ENCODE measurements at places on chromosomes 2 and 18.

DNA sequence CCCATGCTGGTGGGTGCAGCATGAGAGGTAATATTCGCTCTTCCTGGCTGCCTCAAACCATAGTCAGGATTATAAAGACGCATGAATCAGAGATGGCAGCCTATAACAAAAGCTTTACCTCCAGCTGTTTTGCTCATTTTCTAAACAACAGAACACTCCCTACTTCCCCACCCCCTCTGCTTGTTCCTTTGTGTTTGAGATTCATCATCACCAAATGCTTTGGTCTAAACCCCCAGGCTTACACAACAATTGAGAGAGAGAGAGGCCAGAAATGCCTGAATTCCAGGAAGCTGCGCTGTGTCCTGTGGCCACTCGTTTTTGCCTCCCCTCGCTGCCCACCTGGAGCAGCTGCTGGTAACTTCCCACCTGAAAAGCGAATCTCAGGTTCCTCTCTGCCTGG lies 78.8 kb upstream of the CAPN13 start:
- no peak for DNase-seq

- no peak for DNase-seq
Observed at GRCh38 chr2:181472990-181473389, 15.8 kb downstream of the ITGA4 start.

DNA sequence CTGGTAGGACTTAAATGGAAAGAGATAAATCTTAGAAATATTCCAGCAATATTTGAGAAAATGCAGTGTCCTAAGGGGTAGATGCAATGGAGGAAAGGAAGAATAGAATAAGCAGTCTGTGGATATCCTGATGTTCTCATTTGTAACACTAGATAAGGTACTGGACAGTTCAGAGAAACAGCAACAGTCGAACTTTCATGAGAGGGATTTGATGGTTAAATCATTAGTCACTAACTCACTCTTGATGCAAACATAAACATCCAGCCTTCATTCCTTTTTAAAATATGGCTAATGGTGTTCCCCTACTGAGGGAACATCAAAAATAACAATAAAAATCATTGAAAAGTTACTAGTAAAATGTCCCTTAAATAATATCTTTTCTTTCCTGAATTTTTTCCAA lies 211.4 kb upstream of the SLC39A10 start:
- DNase-seq, result no peak

DNA sequence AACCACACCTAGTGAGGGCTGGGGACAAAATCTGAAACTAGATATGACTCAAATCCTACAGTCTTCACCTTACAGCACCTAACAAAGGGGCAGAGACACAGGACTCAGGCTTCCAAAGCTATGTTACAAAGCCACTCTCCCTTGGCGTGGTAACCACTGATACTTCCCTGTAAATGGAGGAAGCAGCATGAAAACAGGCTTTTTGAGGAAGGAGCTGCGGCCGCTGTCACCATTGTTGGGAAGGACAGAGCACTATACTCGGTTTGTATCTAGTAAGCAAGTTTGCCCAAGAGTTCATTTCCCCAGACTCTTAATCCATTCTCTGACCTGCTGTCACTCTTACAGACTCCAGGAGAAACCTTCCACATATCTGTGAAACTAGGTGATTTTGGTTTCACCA lies 60.3 kb downstream of the LONRF2 start:
- DNase-seq, result no peak

GRCh38 chr2:154591294-154591820 lies 107.1 kb upstream of the KCNJ3 start:
- no peak for DNase-seq

- DNase-seq, result no peak
Observed at GRCh38 chr2:81523344-81523743, 1218.8 kb upstream of the LRRTM1 start.

DNA sequence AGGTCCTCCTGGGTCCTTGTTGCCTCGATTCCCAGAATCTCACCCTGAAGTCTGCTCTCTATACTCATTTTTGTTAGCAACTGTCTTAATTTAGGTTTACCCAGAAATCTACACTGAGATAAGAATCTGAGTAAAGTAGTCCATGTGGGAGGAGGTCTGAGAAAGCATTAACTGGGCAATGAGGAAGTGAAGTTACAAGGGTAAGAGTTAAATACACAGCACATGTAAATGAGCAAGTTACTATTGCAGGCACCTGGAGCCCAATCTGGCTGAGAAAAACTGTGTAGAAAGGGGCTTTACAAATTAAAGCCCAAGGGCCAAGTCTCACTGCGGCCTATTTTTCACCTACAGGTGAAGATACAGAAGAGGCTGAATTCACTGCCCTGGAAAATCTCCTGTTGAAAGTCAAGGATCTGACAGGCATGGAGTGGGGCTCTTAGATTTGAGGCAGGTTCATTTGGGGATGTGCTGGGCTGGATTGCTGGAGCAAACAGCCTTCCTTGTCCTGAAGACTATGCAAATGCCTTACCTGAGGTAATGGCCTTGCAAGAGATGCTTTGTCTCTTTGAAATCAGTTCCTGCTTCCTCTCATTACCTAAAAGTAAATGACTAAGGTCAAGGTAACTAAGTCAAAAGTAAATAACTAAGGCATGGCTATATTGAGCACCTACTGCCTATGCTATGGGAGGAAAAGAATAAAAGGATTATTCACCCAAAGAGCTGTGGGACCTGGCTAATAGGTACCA lies 84.4 kb upstream of the DYNAP start:
- DNase-seq, result no peak

- no peak for DNase-seq
Observed at GRCh38 chr2:143422681-143423080, 293.5 kb downstream of the ARHGAP15 start.

DNA sequence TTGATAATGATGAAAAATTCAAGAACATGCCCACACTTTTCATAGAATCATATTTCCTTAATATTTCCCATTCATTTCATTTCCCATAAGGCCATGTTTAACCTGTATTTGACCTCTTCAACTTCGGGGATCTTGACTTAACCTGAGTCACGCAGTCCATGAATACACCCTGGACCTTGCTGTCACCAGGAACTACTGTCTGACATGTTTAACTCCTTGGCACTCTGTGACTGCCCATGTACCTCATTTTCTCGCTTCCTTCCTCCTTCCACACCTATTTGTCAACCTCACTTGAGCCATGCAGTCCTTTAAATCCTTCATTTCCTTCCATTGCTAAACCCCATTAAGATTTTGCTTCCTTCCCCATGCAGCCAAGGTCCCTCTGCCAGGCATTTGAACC lies 16.3 kb downstream of the ABCB11 start:
- no peak for DNase-seq

- DNase-seq, result no peak
Observed at GRCh38 chr2:184444623-184445223, 153.6 kb upstream of the ZNF804A start.

GRCh38 chr2:124970030-124970429 lies 944.9 kb downstream of the CNTNAP5 start:
- no peak for DNase-seq

All from lung (tissue), 17 donors.